IPS DF 19.7 (cell line): ENCODE measurements at places on chromosomes 3 and 15.

- DNase-seq, result no peak
Measured at GRCh38 chr3:134201201-134202130, 49.2 kb downstream of the RYK start.

GRCh38 chr15:73683777-73684580 is at the start of gene CD276:
CD276 (plus strand) TSS chr15:73684383; CDS start chr15:73699640, 15,257 bp downstream.
- DNase-seq, result no peak

DNA sequence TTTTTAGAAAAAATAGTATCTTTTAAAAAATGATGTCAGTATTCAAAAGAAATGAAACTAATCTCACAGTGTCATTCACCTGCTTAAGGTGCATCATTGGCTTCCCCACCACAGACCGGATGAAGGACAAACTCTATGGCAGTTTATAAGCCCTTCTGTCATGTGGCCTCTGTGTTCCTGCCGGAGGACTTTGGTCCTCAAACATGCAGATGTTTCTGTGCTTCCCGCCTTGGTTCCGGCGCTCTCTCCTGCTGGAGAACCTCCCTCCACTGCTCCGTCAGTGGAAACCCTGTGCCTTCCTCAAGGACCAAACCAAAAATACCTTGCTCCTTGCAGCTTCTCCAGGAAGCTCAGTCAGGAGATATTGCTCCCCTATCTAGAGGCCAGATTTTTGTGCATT is 326.3 kb downstream of the UACA start:
- no peak for DNase-seq

DNA sequence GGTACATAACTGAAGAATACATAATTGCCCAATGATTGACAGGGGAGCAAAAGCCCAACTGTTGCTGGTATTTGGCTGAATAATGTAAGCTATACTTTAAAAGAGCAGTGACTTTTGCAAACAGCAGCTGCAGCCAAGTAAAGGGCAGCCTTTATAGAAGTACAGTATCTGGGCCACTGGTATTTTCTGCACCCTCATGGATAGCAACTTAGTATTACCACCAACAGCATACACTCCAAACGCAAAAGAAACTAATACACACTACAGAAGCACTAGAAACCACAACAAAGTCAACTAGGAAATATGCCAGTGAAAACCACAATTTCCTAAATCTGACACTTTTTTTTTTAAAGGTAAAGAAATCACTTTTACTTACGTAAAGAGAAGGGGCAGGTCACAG is 206.1 kb downstream of the TIGIT start:
- DNase-seq, result no peak

- DNase-seq, result no peak
Measured at GRCh38 chr3:187112934-187113793, 26.1 kb downstream of the RPL39L start.

DNA sequence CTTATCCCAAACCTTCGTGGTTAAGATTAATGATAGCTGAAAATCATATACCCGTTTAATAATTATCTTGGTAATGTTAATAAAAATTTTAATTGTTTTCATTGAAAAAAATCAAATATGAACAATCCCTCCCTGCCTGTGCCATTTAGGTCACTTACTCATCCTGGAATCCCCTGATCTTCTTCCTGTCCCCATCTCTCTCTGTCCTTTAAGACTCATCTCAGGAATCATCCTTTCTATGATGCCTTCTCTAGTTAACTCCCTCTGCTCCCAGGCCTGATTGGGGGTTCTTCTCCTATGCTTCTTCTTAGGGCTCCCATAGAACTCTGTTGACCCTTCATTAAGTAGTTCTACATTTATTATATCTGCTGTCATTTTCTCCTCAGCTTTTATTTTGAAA is 91.6 kb downstream of the MBNL1 start:
- no peak for DNase-seq

DNA sequence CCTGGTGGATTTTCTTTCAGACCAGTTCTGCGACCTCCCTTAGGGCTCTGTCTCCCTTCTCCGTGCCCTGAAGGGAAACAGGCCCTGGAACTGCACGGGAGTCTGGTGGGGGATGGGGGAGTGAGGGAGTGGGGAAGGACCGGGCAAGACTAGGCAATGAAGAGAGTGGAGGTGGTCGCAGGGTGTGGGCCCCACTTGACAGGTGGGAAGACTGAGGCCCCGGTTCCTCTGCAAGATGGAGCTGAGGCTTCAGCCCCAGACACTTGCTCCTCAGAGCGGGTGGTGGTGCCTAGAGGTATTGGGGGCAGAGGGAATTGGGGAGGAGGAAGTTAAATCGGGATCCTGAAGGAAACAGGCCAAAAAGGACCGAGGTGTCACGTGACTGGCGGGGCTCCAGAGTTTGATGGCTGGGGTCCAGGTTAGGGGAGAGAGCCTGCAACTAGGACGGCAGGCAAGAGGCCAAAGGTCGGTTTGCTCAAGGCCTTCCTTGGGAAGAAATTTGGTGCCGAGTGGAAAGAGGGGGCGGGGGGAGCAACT is 597 bp upstream of the CAMK1 start:
- no peak for DNase-seq

DNA sequence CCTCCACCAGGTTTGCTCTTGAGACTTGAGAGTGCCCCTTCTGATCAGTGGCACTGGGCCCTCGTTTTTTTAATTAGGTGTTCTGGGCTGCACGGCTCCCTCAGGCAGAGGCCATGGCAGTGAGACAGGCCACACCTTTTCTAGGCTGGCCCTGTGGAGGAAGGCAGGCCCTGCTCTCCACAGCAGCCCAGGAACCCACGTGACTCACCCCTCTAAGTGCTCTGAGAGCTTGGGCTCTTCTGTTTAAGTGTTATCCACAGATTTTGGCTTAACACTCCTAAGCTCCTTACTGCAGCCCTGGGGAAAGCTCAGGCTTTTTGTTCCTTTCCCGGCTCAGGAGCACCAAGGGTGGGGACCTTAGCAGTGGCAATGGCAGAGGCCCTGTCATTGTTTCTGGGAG is 463.2 kb upstream of the GBE1 start:
- no peak for DNase-seq

GRCh38 chr3:17810759-17811158 is 68.3 kb upstream of the TBC1D5 start:
- no peak for DNase-seq

GRCh38 chr3:156816091-156816793 is 9.9 kb upstream of the LEKR1 start:
- no peak for DNase-seq

GRCh38 chr3:142154186-142154585 is 4.8 kb upstream of the TFDP2 start:
- no peak for DNase-seq
